Pulmonary artery endothelial cell (primary cell): ENCODE measurements at places on chromosomes 7 and 10. TPM values are rescaled to one million over a fixed set of nuclear protein-coding genes. Genes with fewer than 3 reads are reported as not detected.

DNA sequence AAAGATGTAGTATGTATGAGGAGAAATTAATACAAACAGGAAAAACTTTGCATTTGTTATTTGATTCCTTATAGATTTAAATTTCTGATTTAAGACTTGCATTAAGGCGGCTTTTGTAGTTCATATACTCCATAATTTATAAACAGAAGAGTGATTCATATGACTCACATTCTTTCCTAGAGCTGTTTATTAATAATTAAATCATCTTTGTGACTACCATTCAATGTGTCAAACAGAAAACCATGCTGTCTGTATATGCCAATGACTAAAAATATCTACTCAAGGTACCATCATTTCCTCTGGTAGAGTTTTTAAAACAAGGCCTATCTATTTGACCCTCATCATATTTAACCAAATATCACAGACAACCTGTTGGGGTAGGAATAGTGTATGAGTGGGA is 501.7 kb downstream of the PARD3 start:
- DNase-seq: no peak

DNA sequence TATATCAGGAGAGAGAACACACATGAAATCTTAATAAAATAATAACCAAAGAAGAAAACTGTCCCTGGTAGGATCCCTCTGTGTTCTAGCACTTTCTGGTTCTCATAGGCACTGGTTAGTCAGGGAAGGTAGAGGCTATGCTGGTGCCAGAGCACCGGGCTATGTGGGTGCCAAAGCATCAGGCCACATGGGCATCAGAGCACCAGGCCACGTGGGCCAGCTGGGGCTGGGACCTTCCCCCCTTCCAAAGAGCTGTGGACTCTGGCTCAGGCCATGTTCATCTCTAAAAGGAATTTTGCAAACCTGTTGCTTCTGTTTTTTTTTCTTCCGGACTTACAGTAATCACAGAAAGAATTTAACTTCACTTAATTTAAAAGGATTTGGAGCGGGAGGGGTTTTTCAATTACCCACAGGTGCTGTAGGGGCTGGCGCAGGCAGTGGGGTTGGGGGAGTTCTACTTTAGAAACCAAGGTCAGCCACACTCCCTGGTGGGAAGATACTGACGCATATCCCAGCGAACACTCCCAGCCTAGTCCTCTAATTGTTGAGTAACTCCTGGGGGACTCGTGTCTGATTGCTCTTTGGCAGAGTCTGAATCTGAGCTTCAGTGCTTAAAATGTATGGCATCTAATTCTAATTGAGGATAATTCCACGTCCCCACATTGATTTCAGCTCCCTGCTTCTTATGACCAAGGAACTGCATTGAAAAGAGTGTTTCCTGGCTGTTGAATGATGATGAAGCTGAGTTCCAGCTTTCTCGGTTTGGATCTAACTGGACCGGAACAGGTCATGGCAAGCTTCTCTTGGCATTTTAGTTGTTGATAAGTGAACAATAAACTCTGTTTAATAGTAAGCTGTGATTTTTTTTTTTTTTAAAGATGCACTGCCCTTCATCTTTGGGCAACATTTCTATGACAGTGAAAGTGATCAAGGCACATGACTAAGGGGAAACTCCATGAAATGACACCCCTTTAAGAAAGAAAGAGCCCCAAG is 110.7 kb upstream of the FZD8 start:
- DNase-seq: no peak

- no peak for DNase-seq
These were observed 247.3 kb downstream of the SEMA3A start for GRCh38 chr7:83947260-83947659.

- DNase-seq: peak; percentile 71
These were observed 107.1 kb downstream of the ABLIM1 start for GRCh38 chr10:114550756-114551635.

GRCh38 chr7:115306586-115306985 is 384.7 kb downstream of the MDFIC start:
- no peak for DNase-seq

GRCh38 chr7:13041368-13041988 is 354.0 kb downstream of the ARL4A start:
- no peak for DNase-seq

- no peak for DNase-seq
These were observed 478.7 kb downstream of the GRM8 start for GRCh38 chr7:126774077-126774476.

The PNPLA8 gene
- 26.7 and 35.1 TPM in 2 replicates for total RNA-seq

The MRC1 gene
- total RNA-seq: 2.4 and 3.2 TPM in 2 replicates
